Smooth muscle cell of the pulmonary artery (primary cell): ENCODE measurements at places on chromosomes 7 and 10. TPM values are rescaled to one million over a fixed set of nuclear protein-coding genes. Genes with fewer than 3 reads are reported as not detected.

The UCN3 gene
- not detected in 2 replicates for total RNA-seq

The DLD gene
- total RNA-seq = 52.9 and 54.2 TPM in 2 replicates

The IQUB gene
- total RNA-seq = 0.63 and 0.85 TPM in 2 replicates

The BAMBI gene
- 12.2 and 14.7 TPM in 2 replicates for total RNA-seq

The CFAP43 gene
- total RNA-seq = 0.23 and 0.52 TPM in 2 replicates

The PLAC9 gene
- total RNA-seq = 8.0 and 18.2 TPM in 2 replicates

The CPVL gene
- total RNA-seq = 0.20 TPM in 1 of 2 replicates, not detected in the other

The AKR1C4 gene
- total RNA-seq = not detected in 2 replicates
